Hematopoietic multipotent progenitor cell treated with erythropoietin and hydrocortisone succinate and interleukin-3 and kit ligand, for 8 days (in vitro differentiated cells): ENCODE measurements at places on chromosomes 11 and 22.

DNA sequence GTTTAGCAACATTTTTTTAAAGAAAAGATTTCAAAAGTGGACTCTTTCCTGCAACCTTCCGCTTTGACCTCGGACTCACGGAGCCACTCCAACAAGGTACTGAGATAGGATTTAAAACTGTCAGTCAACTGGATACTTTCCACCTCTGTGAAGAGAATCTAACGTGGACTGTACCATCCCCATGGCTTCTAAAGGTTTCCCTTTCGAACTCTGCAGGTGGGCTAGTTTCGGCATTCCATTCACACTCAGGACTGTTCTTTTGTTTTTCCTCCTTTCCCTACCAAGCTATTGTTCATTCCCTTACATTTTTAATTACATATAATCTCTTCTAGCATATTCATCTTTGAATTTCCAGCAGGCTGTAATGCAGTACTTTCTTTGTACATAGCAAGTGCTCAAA, 88.5 kb upstream of the AKIP1 start:
- DNase-seq, result no peak

- DNase-seq, result no peak
Observed at GRCh38 chr11:41346042-41346441, 113.4 kb downstream of the LRRC4C start.

DNA sequence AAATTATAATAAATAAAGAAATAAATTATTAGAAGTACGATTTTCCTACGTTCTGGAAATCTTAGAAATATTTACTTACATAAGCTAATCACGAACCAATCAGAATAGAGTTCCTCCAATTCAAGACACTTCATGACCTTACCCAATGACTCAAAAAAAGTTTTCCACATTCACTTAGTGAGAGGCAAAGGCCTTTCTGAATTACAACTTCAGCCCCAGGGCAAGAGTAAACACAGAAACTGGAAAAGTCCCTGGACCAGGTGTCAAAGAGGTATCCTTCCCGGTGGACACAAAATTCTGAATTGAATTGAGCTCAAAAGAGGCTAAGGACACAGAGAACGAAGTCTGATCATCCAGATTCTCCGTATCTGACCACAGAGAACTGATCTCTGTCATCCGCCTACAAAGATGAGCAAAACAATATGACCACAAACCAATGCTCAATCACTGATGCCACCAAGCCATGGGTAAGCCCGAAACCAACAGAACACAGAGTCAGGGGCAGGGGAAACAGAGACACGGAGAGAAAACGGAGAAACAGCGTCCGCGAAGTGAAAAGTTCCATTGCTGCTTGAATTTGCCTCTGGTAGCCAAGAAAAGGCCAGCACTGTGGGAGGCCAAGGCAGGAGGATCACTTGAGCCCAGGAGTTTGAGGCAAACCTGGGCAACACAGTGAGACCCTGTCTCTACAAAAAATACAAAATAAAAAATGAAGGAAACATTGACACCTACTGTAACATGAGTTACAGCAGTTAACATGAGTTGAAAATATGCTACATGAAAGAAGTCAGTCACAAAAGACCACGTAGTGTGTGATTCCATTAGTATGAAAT, 6.8 kb downstream of the BID start:
- no peak for DNase-seq

- no peak for DNase-seq
Observed at GRCh38 chr22:19526702-19527111, 2.5 kb upstream of the CLDN5 start.

- DNase-seq, result peak; percentile 45
Observed at GRCh38 chr11:86740628-86741483, 59.5 kb upstream of the PRSS23 start.

DNA sequence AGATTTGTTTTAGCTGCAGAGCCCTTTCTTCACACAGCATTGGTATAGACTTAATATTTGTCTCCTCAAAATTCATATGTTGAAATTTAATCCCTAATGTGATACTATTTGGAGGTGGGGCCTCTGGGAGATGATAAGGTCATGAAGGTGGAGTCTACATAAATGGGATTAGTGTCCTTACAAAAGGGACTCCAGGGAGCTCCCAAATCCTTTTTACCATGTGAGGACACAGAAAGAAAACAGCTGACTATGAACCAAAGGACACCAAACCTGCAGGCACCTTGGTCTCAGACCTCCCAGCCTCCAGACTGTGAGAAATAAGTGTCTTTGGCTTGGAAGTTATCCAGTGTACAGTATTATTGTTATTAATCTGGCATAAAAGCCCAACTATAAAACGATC, 10.2 kb downstream of the SLC35F2 start:
- DNase-seq, result no peak

- DNase-seq, result no peak
Observed at GRCh38 chr11:121864660-121865059, 251.4 kb downstream of the BLID start.

DNA sequence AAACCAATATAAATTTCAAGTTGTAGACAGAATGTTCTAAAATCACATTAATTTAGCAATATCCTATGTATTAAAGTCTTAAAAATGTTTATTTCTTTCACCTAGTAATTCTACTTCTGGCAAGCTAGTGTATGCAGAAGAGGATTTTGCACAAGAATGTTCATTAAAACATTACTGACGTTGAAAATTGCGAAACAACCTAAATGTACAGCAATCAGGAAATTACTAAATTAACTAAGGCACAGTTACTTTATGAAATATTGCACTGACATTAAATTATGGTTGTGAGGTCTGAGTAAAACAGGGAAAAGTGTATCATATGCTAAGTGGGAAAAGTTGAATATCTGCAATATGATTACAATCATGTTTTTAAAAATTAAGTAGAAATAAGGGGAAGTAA, 4.1 kb downstream of the SLC36A4 start:
- DNase-seq, result no peak

- no peak for DNase-seq
Observed at GRCh38 chr11:125512106-125512505, 16.0 kb upstream of the FEZ1 start.

DNA sequence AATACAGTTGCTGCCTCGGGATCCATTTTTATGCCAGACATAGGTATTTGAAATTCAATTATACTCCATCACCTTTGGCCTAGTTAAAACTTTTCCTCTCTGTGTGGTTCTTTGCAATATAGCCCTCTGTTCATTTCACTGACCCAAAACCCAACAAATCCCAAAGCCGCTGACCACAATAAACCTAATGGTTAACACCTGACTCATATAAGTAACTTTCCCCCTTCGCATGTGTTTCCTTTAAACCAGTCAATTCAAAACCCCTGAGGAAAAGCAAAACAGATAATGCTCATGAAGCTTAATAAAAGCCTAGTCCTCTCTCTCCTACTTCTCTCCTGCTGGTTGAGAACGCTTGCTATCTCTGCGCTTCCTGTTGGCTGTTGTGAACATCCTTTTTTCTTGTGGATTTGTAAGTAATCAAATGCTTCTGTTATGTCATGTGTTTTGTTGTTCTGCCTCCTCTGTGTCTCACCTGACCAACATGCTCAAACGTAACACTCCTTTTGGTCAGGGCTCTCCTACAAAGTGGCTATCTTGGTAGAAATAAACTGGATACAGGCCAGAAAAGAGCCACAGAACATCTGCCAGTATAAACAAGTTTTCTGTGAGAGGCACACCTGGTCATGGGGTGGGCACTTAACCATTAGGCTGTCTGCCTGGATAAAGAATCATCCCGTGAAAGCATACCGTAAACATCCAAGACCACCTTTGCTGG, 652.6 kb downstream of the METTL15 start:
- no peak for DNase-seq

GRCh38 chr11:127274328-127274676, 273.7 kb upstream of the KIRREL3 start:
- DNase-seq, result no peak

DNA sequence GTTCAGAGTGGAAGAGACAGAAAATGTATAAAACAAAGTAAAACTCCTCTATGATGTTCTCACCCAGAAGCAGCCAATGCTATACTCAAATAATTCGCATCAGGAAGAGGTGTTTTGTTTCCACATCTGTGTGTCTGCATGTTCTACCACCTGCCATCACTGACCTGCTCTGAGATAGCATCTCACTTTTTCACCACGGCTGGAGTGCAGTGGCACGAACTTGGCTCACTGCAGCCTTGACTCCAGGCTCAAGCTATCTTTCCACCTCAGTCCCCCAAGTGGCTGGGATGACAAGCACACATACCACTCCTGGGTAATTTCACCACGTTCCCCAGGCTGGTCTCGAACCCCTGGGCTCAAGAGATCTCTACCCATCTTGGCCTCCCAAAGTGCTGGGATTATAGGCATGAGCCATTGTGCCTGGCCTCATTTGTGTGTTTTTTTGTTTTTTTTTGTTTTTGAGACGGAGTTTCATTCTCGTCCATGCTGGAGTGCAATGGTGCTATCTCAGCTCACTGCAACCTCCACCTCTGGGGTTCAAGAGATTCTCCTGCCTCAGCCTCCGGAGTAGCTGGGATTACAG, 14.4 kb downstream of the TALDO1 start:
- DNase-seq, result no peak

- DNase-seq, result no peak
Observed at GRCh38 chr22:21690401-21690801, 24.6 kb downstream of the PPIL2 start.

DNA sequence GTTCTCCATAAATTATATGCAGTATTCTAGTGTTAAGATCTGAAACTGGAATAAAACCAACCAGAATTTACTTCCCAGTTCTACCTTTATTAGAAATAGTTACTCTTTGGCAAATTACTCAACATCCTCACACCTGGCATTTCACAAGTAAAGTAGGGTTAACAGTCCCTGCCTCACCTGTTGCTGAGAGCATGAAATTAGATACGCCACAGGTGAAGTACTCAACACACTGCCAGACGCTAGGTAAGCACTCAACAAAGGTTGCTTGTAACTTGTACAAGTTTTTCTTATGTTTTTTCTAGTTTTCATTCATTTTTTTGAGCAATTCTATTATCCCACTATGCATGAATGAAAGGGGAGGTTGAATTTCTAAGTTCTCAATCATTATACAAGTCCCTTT, 267.6 kb upstream of the ARHGAP42 start:
- no peak for DNase-seq

- peak; percentile 87 for DNase-seq
Observed at GRCh38 chr11:121023848-121024751, at the start of gene TBCEL. TBCEL (plus strand) TSS chr11:121024102; CDS start chr11:121045691, 21,589 bp downstream.

DNA sequence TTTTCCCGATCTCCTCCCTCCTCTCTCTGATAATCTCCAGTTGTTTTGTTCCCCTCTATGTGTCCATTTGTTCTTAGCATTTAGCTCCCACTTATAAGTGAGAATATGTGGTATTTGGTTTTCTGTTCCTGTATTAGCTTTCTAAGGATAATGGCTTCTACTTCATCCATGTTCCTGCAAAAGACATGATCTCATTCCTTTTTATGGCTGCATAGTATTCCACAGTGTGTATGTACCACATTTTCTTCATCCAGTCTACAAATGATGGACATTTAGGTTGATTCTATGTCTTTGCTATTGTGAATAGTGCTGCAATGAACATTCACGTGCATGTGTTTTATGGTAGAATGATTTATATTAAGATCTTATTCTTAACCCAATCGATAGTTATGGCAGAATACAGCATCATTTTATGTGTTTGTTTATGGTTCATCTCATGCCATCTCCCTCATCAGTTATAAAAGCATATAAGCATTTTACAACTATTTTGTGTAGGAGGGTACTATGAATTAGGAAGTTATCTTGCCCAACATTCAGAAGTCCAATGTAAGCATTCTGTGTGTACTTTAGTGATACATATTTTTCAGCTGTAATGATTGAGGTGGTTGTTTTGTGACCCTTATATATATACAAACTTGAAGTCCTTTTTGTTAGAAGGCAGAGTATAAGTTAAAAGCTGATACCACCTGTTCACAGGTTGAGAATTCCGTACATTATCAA, 3.2 kb downstream of the MS4A3 start:
- no peak for DNase-seq

DNA sequence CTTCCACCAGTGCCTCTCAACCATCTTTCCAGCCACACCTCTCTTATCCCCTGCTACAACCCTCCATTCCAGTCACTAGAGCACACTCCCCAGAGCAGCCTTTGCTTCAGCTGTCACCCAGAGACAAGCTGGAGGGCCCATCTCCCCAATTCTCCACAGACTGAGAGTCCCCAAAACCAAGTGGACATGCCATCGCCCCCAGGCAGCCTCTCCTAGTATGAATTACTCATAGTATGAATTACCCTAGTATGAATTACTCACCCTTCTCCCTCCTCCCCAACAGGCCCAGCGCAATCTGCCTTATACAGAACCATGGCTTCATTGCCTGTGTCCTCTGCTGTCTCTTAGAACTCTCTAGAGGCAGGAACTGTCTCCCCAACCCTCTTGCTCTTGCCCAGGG, 24.8 kb downstream of the MYH9 start:
- DNase-seq, result peak; percentile 71

GRCh38 chr11:103659206-103659618, 377.2 kb upstream of the DDI1 start:
- no peak for DNase-seq

GRCh38 chr22:25567251-25567675, 2.8 kb downstream of the GRK3 start:
- peak; percentile 73 for DNase-seq

GRCh38 chr22:45578524-45579147, 76.0 kb downstream of the FBLN1 start:
- no peak for DNase-seq

- no peak for DNase-seq
Observed at GRCh38 chr11:33160587-33160986, 693 bp downstream of the CSTF3 start.

GRCh38 chr11:11558826-11559225, 63.0 kb downstream of the GALNT18 start:
- no peak for DNase-seq

- no peak for DNase-seq
Observed at GRCh38 chr11:1870721-1871466, 18.0 kb downstream of the LSP1 start.

GRCh38 chr11:3085052-3085451, 27.8 kb upstream of the CARS1 start:
- DNase-seq, result no peak

DNA sequence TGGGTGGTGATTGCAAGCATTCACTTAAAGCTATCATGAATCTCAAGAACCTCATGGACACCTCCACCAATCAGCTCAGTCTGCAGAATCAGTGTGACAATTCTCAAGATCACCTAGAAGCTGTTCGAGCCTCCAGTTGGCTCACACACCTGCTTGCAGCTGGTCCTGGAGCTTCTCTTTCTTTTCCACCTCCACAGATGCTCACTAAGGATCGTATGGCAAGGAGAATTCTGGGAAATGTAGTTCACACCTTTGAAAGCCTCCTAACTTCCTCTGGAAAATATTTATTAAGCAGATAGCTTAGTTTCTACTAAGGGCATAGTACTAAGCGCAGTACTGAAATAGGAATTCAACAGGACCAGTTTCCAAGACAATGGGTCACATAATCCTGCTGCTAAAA, 26.2 kb downstream of the FSHB start:
- DNase-seq, result no peak

GRCh38 chr11:47765086-47765485, 2.1 kb downstream of the FNBP4 start:
- DNase-seq, result no peak
